ENCODE measurements at places on chromosomes 16 and 17. TPM values are rescaled to one million over a fixed set of nuclear protein-coding genes. Genes with fewer than 3 reads are reported as not detected.

GRCh38 chr16:64363039-64363438 is 758.8 kb downstream of the CDH11 start:
- no peak for DNase-seq

- no peak for DNase-seq
Observed at GRCh38 chr16:50742576-50743200, 802 bp downstream of the CYLD start.

DNA sequence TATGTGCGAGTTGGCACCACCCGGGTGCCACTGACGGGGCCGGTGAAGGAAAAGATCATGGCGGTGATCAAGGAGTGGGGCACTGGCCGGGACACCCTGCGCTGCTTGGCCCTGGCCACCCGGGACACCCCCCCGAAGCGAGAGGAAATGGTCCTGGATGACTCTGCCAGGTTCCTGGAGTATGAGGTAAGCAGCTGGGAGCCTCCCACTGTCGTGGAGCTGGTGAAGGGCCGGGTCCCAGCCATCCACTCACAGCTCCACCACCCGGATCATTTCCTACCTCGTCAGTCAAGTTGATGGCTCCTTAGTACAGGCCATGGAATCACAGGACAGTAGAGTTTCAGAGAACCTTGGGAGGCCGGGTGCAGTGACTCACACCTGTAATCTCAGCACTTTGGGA is 20.0 kb downstream of the ATP2A1 start:
- DNase-seq, result no peak

GRCh38 chr16:868846-869822 is 68.6 kb upstream of the GNG13 start:
- DNase-seq, result no peak

- DNase-seq, result no peak
Observed at GRCh38 chr16:63978240-63978639, 1143.6 kb downstream of the CDH11 start.

GRCh38 chr16:74607962-74608356 is 1.0 kb upstream of the GLG1 start:
- peak; percentile 3 for DNase-seq

Gene TBC1D3G
- total RNA-seq, result not detected

Gene EVPLL
- not detected for total RNA-seq

Gene CCDC154
- total RNA-seq, result 1.9 TPM

Gene SEPHS2
- total RNA-seq, result 30.5 TPM
